ENCODE measurements at places on chromosomes 1 and 21.
A peak's percentile ranks its signal among the peaks of the same experiment; 100 is the strongest.

DNA sequence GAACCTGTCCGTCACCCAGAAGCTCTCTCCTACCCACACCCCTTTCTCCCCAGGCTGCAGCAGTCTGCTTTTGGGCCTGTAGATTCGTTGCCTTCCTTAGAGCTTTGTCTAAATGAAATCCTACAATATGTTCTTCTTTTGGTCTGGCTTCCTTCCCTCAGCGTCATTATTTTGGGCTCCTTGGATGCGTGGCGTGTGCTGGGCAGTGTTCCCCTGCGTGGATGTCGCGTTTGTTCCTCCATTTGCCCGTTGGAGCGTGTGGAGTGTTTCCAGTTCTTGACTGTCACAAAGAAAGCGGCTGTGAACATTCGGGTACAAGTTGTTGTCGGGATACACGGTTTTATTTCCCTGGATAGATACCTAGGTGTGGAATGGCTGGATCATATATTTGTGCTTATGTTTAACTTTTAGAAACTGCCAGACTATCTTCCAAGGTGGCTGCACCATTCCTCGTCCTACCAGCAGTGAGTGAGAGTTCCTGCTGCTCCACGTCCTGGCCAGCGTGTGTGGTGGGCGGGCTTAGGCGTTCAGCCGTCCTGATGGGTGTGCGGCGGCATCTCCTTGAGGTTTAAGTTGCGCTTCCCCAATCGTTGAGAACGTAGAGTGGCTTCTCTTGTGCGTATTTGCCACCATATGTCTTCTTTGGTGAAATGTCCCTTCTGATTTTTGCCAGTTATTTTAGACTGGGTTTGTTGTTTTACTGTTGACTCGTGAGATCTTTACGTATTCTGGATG lies 31.7 kb downstream of the SKI start:
- no peak for DNase-seq

- no peak for DNase-seq
Observed at GRCh38 chr1:203276408-203276807, 28.9 kb upstream of the BTG2 start.

DNA sequence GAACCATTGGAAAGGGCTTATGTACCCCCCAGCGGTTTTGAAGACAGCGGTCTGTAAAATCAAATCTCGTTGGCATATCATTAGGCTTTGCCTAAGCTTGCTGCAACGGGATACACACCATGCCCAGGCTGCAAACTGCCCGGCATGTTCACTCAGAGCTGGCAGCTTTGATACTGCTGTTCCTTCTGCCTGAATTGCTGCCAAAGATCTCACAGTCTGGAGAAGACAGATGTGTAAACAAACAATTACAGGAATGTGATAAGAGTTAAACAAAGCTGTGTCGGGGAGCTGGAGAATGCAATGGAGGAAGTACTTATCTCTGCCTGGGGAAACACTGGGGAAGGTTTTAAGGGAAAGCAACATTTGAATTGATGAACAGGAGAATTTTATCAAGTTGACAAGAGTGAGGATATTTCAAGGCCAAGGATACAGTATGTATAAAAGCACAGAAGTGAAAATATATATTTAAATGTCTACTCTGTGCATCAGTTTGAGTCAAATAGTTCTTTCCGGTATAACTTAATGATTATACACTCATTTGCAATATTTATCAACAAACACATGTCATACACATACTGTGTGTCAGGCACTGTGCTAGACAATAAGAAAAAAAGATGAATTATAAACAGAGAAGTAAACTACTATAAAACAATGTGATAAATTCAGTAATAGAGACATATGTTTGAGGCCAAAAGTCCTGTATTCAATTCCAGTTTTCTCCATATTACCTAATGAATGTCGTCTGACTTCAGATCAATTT lies 29.9 kb downstream of the CHML start:
- no peak for DNase-seq

- no peak for DNase-seq
Observed at GRCh38 chr1:22334860-22335550, 116.6 kb upstream of the ZBTB40 start.

DNA sequence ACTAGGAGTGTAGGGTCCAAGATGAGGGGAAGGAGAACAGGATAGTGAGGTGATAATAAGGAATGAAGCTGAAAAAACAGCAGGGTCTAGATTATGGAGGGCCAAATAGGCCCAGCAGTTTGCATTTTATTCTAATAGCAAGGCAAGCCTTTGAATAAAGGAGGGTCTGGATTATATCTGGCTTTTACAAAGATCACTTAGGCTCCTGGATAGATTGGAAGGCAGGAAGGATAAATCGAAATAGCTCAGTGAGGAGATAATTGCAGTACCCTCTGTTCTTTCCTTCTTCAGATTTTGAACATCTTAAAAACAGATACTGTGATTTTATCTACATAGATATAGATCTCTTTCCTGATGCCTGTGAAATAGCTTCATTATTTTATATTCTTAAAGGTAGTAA lies 53.8 kb upstream of the PTGFR start:
- no peak for DNase-seq

DNA sequence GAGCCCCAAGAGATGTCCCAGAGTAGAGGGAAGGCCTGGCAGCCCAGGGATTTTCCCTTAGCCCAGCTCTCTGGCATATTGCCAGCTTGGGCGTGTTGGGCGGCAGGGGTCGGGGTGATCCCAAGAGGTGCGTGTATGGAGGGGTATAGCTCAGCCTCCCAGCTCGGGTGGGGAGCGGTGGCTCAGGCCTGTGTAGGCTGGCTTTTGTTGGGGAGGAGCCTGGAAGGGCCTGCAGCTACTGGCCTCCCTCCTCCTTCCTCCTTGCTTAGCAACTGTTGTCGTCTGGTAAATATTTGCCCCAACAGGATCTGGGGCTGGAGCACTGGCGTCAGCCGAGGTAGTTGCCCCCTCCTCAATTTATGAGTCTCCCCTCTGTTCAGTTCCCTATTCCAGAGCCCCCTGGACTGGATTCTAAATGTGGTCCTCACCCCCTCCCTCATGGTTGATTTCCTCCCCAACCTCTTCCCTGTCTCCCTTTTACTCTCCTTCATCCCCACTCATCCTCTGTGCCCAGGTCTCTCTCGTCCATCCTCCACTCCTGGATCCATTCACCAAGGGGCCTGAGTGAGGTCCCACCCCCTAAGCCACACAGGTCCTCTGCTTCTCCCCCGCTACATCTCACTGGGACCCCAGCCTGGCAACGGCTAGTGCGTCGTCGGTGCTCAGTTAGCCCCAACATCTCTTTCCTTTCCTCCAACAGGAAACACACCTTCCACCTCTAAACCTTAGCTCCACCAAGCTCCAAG lies 10.3 kb upstream of the LMNA start:
- no peak for DNase-seq

DNA sequence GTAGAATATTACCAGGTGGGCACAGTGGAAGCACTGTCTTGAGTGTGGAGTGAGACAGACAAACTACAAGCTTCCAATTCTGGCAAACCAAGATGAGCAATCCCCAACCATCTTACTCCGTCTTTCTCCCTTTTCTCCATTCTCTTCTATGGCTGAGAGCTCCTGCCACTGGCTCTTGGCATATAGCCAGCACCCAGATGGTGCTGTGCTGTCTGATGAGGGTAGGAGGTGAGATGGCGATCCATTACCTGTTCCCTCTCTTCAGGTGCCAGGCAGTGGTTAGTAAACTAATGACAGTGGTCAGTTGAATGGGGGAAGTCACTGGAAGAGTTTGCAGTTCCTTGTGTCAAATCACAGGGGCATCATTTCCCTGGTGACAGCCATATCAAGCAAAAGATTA lies 108.4 kb downstream of the FNBP1L start:
- no peak for DNase-seq

GRCh38 chr1:206657751-206658150 lies 22.4 kb downstream of the DYRK3 start:
- DNase-seq: no peak

- no peak for DNase-seq
Observed at GRCh38 chr21:29658177-29658933, 281.4 kb downstream of the GRIK1 start.

DNA sequence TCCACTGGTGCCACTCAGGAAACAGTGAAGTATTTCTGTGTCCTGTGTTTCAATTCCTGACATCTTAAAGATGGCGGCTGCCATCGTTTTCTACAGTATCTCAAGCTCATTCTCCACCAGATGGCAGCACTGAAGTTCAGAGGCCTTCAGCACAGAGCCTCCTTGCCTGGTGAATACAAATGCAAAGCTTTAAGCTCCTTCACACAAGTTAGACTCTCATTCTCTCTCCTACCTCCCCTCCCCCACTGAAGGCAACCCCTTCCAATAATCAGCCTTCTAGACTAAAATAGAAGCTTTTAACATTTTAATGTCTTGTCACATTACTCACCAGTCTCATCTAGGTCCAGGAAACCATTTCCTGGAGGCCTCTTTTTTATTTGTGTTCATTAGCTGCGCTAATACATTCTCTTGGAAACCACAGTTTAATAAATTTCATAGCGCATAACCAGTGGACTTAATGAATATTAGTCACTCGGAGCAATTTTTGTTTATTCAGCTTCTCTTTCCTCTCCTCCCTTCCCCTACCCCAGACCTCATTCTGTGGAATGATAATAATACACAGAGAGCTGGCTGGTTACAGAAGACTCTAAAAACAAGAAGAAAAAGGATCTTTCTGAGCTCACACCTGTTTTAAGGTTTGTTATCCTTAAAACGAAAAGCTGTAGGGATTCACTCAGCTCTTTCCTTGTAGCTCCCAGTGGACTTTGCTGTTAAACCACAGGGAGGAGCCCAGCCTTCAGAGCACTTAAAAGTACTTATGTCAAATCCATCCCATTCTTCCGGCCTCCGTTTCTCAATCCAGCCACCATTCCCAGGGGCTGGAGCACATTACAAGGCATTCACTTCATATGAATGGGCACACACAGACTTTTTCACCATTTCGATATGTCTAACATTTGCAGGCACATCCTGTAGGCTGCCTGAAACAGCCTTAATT lies 384.9 kb downstream of the HLX start:
- peak; percentile 42 for DNase-seq

- DNase-seq: no peak
Observed at GRCh38 chr1:153525088-153525728, 10.6 kb downstream of the S100A6 start.

GRCh38 chr1:244315996-244316395 lies 135.7 kb downstream of the ADSS2 start:
- DNase-seq: no peak

- no peak for DNase-seq
Observed at GRCh38 chr1:178120088-178120487, 26.2 kb downstream of the RASAL2 start.

DNA sequence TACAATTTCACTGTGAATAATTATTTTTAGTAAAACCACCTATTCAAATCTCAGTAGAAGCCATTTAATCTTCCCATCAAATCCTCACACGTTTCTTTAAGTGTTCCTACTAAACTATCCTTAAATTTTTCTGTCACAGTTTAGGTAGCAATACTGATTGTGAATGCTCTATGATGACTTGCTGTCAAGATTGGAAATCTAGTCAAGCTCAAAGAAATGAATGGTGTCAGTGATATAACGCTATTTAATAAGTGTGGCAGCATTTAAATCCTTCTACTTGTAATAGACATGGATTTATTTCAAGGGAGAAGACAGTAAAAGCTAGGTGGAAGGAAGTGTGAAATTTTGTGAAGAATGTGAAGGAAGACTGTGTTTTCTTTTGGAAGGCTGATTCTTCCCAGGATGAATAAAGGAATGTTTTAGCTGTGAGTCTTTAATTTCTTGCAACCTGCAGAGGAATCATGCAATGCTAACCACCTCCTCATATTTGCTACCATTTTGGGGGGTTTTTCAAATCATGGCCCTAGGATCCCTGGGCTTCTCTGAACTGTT lies 936.7 kb upstream of the NEGR1 start:
- no peak for DNase-seq

- no peak for DNase-seq
Observed at GRCh38 chr1:115515270-115515669, 126.5 kb upstream of the VANGL1 start.

GRCh38 chr1:191290441-191290840 lies 812.8 kb upstream of the BRINP3 start:
- DNase-seq: no peak

- no peak for DNase-seq
Observed at GRCh38 chr1:8146257-8146855, 120.2 kb upstream of the ERRFI1 start.

DNA sequence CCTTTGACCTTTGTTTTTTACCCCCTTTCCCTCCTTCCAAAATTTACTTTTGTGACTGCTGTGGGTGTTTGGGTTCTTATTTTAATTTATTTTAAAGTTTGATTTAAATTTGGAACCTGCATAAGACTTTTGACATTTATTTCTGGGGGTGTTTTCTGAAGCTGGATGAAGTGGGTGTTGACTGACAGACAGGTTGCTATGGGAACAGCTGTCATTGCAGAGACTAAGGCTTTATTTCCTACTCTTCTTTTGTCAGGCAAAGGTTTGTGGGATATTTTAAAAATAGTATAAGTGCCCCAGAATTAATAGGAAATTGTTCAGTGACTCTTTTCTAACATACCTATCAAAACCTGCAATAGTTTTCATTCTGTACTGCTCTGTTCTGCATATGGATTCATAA lies 290.8 kb upstream of the ESRRG start:
- no peak for DNase-seq

DNA sequence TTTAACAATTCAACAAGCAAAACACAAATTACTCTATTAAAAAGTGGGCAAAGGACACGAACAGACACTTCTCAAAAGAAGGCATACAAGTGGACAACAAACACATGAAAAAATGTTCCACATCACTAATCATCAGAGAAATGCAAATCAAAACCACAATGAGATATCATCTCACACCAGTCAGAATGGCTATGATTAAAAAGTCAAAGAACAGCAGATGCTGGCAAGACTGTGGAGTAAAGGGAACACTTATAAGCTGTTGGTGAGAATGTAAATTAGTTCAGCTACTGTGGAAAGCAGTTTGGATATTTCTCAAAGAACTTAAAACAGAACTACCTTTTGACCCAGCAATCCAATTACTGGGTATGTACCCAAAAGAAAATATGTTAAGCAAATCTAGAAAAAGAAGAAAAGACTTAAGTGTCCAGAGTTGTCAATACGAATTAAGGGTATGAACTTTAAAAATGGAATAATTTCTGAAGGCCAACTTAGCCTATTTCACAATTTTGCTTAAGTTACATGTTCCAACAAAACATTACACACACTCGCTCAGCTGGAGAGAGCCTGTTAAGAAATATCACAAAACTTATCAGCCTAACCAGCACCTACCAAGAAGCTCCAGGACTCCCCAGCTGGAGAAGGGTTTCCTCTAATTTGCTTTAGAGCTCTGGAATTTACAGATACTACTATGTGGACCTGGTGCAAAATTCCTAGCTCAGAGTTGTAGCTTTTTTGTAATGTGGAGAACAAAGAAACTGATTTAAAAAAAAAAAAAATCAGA lies 232.1 kb downstream of the DUSP10 start:
- DNase-seq: no peak

DNA sequence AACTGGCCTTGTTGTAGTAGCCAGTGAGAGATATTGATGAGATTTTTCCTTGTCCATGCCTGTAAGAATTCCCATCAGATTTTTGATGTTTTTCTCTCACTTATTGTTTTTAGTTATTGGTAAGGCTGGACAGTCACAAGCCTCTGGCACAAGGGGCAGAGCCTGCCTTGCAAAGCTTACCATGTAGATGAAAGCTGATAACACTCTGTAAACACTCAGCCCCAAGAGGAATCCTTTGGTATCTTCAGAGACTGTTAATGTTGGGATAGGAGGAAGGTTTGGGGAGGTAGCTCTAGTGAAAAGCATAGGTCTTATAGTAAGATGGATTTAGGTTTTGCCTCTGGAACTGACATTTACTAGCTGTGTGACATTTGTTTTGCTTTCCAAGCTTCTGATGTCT lies 37.7 kb downstream of the MARK1 start:
- DNase-seq: no peak

All from GM13976 (cell line).